ENCODE measurements at places on chromosomes 7 and 10.

- DNase-seq: no peak
Observed at GRCh38 chr7:12796397-12797127, 109.1 kb downstream of the ARL4A start.

DNA sequence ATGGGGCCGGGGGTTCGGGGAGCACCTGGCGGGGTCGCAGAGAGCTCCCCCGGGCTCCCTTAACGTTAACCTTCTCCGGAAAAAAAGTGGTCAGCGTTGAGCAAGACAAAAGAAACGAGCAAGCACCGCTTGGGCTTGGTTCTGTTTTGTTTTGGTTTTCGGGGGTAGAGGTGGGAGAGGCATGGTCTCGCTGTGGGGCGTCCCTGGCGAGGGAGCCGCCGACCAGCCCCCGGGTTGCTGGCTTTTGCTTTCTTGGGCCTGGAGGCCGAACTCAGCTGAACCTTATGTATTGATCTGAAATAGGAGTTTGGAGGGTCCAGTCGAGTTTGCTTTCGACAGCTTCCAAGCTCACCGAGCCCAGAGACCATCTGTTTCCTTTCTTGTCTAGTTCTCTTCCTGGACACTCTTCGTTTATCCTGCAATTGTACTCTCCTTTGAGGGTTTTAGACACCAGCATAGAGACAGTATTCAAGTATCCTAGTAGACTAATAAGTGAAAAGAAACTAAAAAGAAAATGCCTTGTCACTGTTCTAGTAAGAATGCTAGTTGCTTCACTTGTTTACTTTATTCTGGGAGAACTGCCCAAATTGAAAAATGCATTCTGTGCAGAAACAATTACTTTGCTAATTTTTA, 980 bp downstream of the FHIP2A start:
- no peak for DNase-seq

DNA sequence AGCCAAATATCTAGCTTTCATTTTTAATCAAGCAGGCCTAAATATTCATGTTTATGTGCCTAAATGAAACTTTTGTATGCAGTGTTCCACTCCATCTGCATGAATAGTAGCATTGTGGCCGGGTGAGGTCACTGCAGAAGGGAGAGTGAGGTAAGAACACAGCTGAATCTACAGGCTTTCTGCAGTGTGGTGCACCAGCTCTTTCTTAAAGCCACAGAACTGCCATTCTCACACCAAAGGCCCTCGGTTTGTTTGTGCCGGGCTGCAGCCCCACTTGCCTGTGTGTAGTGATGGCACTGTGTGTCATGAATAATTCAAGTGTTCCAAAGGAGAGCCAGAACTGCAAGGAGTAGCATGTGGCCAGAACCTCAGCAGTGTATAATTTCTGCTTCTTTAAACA, 204.1 kb downstream of the TRIL start:
- no peak for DNase-seq

DNA sequence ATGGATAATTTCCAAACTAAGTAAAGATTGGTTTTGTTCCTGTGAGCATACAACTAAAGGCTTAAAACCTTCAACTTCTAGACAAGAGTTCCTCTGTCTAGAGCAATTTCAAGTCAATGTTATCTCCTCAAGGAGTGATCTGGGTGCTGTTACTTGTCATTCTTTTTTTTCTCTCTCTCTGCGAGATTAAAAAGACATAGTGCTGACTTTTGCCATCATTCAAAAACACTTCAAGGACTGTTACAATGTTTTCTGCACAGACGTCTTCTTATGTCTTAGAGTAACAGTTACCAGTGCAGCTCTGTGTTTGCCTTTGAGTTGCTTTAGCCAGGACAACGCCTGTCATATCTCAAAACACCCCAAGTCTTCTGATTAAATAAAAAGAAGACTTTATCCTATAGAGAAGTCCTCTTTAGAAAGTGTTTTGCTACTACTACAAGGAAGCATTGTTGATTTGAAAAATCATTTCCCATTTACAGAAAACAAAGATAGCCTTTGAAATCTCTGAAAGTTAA, 263.5 kb upstream of the FERD3L start:
- no peak for DNase-seq

GRCh38 chr7:28806841-28807240, 151.3 kb downstream of the TRIL start:
- DNase-seq: no peak

GRCh38 chr10:15168291-15168785, at the start of gene NMT2:
TSS of gene NMT2 (minus strand) at chr10:15168693. CDS start at chr10:15168612, 81 bp downstream.
- no peak for DNase-seq

GRCh38 chr10:59362144-59362958, at the start of gene FAM13C:
TSS of gene FAM13C (minus strand) at chr10:59362549. CDS start at chr10:59362460, 89 bp downstream.
- DNase-seq: no peak

DNA sequence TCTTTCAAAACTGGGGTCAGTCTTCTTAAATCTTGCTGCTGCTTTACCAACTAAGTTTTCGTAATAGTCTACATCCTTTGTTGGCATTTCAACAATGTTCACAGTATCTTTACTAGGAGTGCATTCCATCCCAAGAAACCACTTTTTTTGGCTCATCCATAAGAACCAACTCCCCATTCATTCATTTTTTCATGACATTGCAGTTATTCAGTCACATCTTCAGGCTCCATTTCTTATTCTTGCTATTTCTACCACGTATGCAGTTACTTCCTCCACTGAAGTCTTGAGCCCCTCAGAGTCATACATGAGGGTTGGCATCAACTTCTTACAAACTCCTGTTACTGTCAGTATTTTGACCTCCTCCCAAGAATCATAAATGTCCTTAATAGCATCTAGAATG, 392.3 kb downstream of the DGKB start:
- no peak for DNase-seq

DNA sequence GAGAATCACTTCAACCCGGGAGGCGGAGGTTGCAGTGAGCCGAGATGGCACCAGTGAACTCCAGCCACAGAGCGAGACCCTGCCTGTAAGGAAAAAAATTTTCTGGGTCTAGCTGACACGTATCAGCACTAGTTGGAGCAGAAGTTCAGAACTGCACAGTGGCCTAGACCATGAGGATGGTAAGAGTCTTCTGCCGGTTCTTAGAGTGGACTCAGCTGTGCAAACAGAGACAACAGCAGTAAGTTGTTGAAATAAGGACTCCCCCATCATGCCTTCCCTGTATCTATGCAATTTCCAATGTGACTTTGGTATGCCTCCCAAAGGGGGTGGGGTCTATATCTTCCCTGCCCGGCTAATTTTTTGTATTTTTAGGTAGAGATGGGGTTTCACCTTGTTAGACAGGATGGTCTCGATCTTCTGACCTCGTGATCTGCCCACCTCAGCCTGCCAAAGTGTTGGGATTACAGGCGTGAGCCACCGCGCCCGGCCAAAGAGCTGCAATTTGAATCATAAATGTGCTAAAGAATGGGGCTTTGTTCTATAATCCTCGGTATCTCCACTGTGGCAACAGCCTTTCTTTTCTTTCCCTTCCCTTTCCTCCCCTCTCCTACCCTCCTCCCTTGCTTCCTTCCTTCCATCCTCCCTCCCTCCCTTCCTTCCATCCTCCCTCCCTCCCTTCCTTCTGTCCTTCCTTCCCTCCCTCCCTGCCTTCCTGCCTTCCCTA, 14.5 kb upstream of the RNF216 start:
- no peak for DNase-seq

- no peak for DNase-seq
Observed at GRCh38 chr10:110399106-110399964, 94.6 kb upstream of the SMNDC1 start.

DNA sequence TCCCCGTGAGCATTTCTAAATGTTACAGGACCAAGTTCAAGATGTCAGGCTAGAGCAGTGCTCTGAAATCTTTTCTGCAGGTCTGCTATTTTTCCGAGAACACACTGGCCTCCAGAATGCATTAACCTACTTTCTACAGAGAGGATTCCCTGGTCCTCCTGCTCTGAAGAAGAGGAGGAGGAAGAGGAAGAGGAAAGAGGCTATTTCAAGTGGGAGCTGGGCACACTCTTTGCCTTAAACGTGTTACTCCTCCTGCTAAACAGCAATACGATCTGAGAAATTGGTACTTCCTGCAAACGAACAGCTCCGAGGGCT, 157.4 kb downstream of the FRMD4A start:
- no peak for DNase-seq

DNA sequence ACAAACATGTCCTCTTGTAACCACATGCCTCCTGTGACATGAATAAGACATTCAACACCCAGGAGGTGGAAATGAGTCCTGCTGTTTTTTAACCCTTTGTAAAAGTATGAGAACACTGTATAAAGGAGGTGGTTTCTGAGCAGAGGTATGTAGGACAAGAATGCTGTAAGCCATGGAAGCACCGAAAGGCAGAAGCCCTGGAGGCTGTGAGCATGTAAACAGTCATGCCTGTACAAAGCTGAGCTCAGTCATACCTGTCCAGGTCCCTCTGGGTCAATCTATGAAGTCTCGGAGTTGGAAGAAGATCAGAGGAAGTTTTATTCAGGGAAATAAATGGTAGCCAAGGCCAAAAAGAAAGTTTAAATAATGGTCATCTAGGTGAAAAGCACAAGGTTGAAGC, 34.7 kb upstream of the XPNPEP1 start:
- no peak for DNase-seq

DNA sequence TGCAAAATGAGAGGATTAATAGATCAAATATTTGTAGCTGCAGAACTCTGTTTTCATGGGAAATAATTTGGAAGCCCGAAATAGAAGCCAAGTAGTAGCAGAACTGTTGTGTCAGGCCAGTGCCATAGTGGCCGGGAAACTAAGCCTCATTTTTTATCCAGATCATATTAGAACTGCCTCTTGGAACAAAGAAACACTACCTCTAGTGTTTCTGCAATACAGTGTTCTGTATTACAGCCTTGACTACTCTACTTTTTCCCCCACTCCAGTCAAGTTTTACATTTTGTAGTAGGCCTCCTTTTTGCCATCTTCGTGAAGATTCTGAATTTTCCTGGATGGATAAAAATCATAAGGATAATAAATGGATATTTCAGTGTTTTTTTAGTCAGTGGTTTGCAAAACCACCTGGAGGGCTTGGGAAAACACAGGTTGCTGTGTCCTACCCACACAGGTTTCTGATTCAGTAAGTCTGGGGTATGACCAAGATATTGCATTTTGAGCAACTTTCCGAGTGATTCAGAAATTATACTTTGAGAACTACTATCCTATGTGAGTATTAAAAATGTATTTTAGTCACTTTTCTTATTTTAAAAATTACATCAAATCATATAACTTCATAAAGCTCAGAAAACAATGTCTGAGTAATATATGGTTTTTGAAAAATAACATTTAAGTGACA, 326.2 kb upstream of the KAT6B start:
- DNase-seq: no peak

- DNase-seq: no peak
Observed at GRCh38 chr7:151454305-151454704, 14.4 kb upstream of the CRYGN start.

GRCh38 chr7:32056767-32057166, 13.4 kb downstream of the PDE1C start:
- DNase-seq: no peak

DNA sequence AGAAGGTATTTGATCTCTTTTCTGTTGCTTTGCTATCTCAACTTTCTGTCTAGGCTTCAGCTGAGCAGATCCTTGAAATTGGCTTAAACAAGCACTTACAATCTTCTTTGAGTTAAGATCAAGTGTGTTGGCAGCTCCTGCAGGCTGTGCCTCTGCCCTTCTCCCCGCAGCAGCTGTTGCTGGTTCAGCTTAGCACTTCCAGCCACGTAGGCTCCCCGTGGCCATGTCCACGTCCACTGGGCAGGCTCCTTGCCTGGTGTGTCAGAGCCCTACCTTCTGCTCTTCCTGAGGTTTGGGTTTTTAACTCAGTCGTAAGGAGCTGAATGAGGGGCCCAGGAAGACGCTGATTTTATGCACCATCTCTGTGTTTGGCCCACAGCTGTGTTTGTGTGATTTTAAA, 47.2 kb downstream of the CAMK1D start:
- no peak for DNase-seq

DNA sequence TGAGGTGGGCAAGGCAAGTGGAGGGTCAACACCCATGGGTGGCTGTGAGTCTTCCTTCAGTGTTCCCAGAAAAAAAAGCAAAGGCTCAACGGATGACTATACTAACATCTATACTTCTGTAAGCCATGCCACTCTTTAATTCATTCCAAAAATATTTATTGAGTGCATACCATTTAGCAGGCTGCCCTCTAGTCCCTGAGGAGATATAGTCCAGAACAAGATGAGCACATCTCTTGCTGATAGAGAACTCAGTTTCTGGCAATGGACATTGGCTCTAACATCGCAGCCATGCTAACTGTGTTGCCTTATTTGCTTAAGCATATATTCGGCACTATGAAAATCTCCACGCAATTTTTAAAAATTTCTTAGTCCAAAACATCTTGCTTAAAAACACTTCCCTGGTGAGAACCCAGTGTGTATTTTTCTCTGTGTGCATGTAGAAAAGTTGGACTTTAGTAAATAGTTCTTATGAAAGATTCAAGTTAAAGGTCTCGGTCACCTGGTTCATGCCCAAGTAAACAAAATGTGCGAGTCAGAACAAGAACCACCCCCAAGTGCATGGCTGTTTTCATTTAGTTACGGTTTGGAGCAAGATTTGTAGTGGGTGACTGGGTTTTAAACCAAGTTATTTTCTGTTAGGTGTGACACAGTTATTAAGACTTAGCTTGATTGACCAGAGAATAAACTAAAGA, 69.8 kb downstream of the MET start:
- DNase-seq: no peak

GRCh38 chr7:49523870-49524269, 249.6 kb upstream of the VWC2 start:
- no peak for DNase-seq

DNA sequence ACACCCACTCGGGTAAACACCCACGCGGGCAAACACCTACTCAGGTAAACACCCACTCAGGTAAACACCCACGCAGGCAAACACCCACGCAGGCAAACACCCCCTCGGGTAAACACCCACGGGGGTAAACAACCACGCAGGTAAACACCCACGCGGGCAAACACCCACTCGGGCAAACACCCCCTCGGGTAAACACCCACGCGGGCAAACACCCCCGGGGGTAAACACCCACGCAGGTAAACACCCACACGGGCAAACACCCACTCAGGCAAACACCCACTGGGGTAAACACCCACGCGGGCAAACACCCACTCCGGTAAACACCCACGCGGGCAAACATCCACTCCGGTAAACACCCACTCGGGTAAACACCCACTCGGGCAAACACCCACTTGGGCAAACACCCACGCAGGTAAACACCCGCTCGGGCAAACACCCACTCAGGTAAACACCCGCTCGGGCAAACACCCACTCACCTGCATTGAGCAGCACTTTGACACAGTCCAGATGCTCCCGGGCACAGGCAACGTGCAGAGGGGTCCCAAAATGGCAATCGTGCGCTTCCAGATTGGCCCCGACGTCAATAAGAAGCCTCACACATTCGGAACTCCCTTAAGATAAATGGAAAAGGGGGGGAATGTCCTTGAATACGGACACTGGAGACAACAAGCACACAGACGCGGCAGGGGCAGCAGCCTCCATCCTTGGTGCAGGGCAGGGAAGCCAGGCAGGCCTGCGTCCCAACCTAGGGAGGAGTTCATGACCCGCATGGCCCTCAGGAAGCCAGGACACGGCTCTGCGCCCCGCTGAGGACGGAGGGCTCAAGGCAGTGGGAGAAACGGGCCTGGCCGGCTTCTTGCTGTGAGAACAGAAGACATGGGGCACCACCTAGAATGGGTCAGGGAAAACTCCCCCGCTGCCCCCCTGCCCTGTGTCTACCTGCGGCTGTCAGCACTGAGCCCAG, 17.6 kb downstream of the ASB13 start:
- DNase-seq: no peak
